Activated T-helper 1 cell treated with anti-CD3 and anti-CD28 coated beads, Interleukin-2, amount 50 U/mL, for 16 hours (primary cell): ENCODE measurements at places on chromosomes 4 and X.

DNA sequence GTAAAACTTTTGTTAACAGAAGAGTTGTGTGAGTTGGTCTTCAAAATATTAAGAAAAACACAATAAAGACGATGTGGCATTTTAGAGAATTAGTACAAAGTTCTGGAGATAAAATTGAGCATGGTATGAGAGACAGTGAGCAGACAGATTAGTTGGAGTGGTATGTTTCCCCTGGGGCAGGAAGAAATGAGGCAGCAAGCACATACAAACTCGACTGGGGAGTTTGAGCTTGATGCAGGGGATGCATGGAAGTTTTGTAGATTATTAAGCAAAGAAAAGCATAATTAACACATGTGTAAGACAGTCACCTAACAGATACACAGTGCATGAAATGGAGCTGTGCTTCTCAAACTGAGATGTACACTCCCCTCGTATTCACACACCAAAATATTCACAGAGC is 58.1 kb upstream of the IL2 start:
- no peak for DNase-seq

DNA sequence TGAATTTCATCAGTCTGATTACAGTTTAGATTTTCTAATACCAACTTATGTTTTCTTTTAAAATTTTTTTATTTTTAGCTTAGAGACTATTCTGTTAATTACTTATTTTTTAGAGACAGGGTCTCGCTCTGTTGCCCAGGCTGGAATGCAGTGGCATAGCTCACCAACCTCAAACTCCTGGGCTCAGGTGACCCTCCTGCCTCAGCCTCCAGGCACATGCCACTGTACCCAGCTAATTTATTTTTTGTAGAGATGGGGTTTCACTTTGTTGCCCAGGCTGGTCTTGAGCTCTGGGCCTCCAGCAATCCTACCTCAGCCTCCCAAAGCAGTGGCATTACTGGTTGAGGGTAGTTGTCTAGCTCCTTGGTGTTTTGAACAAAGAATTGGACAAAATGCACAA is 102.0 kb downstream of the KLHL8 start:
- DNase-seq = no peak

- no peak for DNase-seq
Observed at GRCh38 chr4:27008679-27009078, 148.0 kb downstream of the STIM2 start.

DNA sequence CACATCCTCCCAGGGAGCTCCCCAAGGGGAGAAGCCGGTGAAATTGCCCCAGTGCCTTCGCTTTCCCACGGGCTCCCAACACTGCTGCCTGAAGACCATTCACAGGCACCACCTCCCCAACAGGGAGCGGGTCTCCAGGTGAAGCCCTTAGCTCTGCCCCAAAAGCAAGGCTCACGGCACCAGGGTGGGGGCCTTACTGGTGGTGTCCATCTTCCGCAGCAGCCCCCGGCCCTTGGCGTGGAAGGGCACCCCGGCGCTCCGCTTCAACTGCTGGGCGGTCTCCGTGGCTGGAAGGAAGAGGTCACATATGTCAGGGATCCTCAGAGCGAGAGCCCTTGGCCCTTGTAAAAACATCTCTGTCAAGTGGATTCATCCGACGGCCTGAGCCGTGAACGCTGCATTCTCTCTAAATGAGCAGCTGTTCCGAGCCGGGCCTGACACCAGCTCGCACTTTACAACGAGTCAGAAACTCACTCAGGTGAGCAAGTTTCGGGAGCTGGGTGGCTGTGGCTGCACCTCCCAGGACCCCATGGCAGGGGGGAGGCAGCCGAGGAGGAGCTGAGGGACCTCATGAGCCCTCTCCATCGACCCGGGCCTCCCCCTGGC is 20.9 kb downstream of the NELFA start:
- DNase-seq = no peak

DNA sequence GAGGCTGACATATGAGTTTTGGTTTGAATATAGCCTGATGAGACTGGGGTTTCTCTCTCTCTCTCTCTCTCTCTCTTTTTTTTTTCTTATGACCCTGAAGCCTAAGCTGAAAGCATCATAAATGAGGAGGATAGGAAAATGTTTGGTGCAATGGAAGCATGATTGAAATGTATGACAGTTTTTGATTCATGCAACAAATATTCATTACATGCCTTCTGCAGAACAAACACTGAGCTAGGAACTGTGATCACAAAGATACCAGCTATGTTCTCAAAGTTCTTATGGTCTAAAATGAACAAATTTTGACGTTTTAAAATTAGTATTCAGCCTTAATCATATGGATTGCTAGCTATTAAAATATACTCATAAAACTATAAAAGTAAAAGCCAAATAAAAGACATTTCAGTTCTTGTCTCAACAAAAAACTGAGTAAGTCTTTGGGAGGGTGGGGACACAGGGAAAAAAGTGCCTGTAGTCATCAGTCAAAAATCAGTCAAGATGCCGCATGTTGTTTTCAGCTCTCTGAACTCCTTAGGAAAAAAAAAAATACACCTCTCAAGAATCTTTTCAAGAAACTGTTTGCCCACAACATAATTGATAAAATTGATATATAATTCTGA is 57.2 kb downstream of the NKX6-1 start:
- DNase-seq = no peak

GRCh38 chr4:110676241-110676640 is 53.4 kb upstream of the PITX2 start:
- no peak for DNase-seq

- DNase-seq = no peak
Observed at GRCh38 chr4:140829825-140830224, 73.6 kb upstream of the TBC1D9 start.

- DNase-seq = no peak
Observed at GRCh38 chr4:159267869-159268285, 165.0 kb downstream of the RAPGEF2 start.

- no peak for DNase-seq
Observed at GRCh38 chr4:120007191-120007871, 59.3 kb downstream of the MAD2L1 start.

- no peak for DNase-seq
Observed at GRCh38 chrX:8919801-8920200, 114.1 kb downstream of the FAM9B start.

- no peak for DNase-seq
Observed at GRCh38 chrX:155065035-155065734, 5.8 kb downstream of the CMC4 start.

- no peak for DNase-seq
Observed at GRCh38 chr4:132264176-132264575, 884.9 kb upstream of the PCDH10 start.

- DNase-seq = no peak
Observed at GRCh38 chr4:77418333-77418732, 187.3 kb upstream of the CXCL13 start.

- DNase-seq = no peak
Observed at GRCh38 chr4:158581161-158581560, 59.5 kb downstream of the RXFP1 start.

GRCh38 chr4:75514949-75515612 is 808 bp downstream of the THAP6 start:
- no peak for DNase-seq

DNA sequence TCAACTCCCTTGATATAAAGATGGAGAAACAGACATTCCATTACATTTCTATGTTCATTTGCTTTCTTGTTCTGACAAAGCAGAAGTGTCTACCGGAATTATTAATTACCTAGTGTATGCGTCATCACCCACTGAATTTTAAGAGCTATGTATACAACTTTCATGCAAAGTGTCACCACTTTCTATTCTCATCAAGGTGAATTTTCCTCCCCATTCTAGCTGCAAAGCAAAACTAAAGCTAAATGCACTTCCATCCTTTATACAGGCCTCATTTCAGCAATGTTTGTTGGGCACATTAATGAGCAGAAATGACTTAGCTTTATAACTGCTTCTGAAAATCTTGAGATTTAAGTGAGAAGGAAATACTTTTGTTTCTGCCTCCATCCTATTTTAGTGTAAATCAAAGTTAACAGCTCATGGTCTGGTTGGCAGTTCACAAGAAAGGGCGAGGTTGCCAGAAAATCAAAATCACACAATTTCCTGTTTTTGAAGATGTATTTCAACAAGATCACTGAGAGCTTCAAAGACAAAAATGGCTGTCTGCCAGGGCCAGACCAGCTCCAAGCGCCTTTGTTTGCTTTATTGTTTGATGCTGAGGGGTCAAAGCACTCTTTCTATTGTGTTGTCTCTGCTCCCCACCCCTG is 7.2 kb upstream of the FAM9C start:
- no peak for DNase-seq

GRCh38 chr4:76979236-76979635 is 29.7 kb downstream of the SEPTIN11 start:
- no peak for DNase-seq
